ENCODE measurements at places on chromosomes 2 and 18.

DNA sequence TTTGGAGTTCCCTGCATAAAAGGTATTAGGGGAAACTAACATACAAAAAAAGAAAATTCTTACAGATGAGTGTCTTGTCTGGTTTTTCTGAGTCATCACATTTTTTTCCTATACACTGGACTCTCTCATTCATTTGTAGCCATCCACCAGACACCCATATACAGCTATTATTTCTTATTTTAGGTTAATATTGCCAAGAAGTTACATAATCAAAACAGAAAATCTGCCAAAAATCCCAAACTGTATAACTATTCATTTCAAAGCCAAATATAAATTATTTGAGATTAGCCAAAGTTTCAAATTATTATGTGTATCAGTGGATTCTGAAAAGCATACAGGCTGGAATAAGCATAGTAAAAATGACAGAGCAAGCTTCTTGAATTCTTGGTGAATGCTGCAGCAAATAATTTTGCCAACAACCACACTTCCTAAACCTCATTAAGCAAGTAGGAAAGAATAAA is 191.2 kb downstream of the NCKAP5 start:
- no peak for DNase-seq

DNA sequence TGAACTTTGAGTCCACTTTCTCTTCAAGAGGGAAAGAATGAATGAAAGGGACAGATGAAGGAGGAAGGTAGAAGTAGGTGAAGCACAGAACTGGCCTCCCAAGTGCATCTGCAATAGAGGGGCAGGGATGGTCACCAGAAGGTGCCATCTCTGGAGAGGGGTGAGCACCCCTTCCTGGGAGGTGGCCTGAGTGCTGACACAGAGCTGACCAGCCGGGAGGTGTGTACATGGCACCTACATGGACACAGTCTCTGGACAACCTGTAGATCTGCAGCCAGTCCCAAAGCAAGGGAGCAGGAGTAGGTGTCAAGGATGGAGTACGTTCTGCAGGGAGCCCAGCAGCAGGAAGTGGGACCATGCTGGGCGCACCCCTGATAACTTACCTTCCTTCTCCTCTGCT is 83.2 kb downstream of the TFCP2L1 start:
- no peak for DNase-seq

GRCh38 chr2:238665919-238666318 is 182.0 kb upstream of the TWIST2 start:
- no peak for DNase-seq

- DNase-seq: no peak
Measured at GRCh38 chr18:26435415-26436095, 112.8 kb downstream of the KCTD1 start.

DNA sequence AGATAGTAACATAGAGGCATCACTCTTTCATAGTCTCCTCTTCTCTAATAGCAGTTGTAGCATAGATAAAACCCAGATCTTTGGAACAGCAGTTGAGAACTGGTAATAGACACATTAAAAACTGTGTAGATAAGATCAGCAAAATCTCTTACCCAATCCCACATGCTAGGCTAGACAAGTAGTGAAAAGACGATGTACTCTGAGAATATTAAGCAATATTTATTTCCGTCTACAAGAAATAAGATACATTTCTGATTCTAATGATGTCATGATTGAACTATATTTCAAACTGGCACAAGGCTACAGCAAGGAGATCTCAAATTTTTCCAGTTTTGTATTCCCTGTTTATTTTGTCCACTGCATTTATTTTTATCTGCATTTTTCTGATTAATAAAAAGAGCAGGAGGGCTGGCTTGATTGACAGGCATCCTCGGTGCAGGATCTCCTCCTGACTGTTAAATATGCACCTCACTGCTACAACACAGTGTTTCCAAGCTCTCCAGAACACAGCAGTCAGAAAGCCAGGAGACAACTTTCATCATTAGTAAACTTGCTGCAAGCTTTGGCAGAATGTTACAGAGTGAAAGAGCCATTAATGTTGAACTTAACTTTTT is 73.3 kb upstream of the ATIC start:
- DNase-seq: no peak

GRCh38 chr2:30690126-30690561 is 117.1 kb downstream of the CAPN13 start:
- no peak for DNase-seq

GRCh38 chr2:135587958-135588357 is 56.7 kb downstream of the R3HDM1 start:
- DNase-seq: no peak

GRCh38 chr2:167761465-167762136 is 485.8 kb downstream of the STK39 start:
- DNase-seq: no peak

GRCh38 chr18:7174344-7175095 is 56.4 kb upstream of the LRRC30 start:
- no peak for DNase-seq

DNA sequence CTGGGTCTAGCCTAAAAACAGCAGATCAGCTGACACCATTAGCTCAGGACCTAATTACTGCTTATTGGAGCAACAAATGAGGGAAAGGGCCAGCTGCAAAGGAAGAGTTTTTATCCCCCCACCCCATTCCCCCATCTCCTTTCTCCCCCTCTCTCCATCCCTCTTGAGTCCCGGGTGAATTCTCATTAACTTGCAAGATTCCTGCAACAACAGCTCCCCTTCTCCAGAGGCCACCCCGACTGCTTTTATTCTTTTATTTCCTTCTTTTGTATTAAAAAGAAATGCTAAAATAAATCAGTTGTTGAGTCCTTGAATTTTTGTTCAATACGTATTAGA is 473 bp upstream of the NOL4 start:
- DNase-seq: no peak

GRCh38 chr2:20557226-20557625 is 93.7 kb downstream of the HS1BP3 start:
- no peak for DNase-seq

- DNase-seq: no peak
Measured at GRCh38 chr2:129895526-129896082, 83.9 kb upstream of the RAB6C start.

- no peak for DNase-seq
Measured at GRCh38 chr2:239339241-239339640, 61.6 kb downstream of the HDAC4 start.

All from activated T-cell treated with anti-CD3 and anti-CD28 coated beads for 4 hours (primary cell).